ENCODE measurements at places on chromosomes 12 and 14. TPM values are rescaled to one million over a fixed set of nuclear protein-coding genes. Genes with fewer than 3 reads are reported as not detected.

The ENDOU gene
- total RNA-seq: not detected

The NPAS3 gene
- not detected for total RNA-seq

The PRR4 gene
- total RNA-seq: 1.9 TPM

The TMEM229B gene
- 0.22 TPM for total RNA-seq

The ANKS1B gene
- total RNA-seq: 0.73 TPM

The BICDL1 gene
- 2.3 TPM for total RNA-seq

The TAS2R50 gene
- not detected for total RNA-seq

The ASB8 gene
- total RNA-seq: 16.6 TPM

The PPFIA2 gene
- 0.55 TPM for total RNA-seq

The LBHD2 gene
- not detected for total RNA-seq

The KLRG1 gene
- 1.8 TPM for total RNA-seq

The IFI27 gene
- 0.25 TPM for total RNA-seq
